ENCODE measurements at places on chromosomes 12 and 14.

- no peak for DNase-seq
Observed at GRCh38 chr12:92654929-92655328, 47.9 kb upstream of the PLEKHG7 start.

DNA sequence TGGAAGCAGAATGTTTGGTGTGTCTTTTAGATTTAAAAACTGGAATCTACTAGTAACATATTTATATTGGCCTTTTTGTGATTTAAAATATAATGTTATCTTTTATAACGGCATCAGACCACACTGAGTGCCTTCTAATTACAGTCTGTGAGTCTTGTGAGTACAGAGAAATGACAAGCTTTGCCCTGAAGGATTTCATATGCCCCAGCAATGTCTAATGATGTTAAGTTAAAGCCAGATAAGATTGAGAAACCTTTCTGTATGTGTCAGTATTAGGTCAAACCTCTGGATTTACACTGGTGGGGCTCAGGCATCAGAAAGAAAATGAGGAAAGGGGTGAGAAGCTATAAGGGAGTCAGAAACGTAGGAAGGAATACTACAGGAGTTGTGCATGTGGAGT, 25.2 kb downstream of the PLEKHA5 start:
- no peak for DNase-seq

GRCh38 chr14:76995279-76996035, 33.1 kb downstream of the IRF2BPL start:
- DNase-seq, result no peak

GRCh38 chr12:79655036-79655435, 35.7 kb downstream of the PAWR start:
- no peak for DNase-seq

- no peak for DNase-seq
Observed at GRCh38 chr12:6905414-6906040, 905 bp downstream of the LRRC23 start.

DNA sequence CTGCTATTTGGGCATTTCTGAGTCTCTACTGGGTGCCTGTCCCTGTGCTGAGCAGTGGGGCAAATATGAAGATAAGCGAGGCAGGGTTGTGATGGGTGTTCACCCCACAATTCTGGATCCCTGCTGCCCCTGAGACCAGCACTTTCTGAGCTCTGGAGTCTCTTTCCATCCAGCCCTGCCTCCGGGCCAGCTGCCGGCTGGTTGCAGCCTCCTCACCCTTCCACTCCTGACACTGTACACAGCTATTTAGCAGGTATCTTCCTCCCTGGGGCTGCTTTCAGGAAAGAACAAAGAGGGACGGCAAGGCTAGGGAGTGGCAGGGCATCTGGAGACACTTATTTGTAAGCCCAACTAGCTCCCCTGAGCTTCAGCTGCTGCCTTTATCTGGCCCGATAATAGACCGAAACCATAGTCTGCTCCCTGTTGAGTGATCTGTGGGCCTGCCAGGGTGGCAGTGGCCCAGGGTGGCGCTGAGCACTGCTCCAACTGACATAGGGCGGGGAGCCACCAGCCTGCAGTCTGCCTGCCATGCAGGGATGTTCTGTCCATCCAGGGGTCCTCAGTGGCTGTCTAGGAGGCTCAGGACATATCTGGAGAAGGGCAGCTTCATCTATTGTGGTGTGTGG, 7.6 kb upstream of the KRT80 start:
- DNase-seq, result no peak

GRCh38 chr14:85301506-85301905, 228.4 kb upstream of the FLRT2 start:
- DNase-seq, result no peak

- no peak for DNase-seq
Observed at GRCh38 chr12:52250048-52250990, 17.3 kb downstream of the KRT7 start.

- no peak for DNase-seq
Observed at GRCh38 chr12:93287149-93287548, 90.6 kb upstream of the NUDT4 start.

DNA sequence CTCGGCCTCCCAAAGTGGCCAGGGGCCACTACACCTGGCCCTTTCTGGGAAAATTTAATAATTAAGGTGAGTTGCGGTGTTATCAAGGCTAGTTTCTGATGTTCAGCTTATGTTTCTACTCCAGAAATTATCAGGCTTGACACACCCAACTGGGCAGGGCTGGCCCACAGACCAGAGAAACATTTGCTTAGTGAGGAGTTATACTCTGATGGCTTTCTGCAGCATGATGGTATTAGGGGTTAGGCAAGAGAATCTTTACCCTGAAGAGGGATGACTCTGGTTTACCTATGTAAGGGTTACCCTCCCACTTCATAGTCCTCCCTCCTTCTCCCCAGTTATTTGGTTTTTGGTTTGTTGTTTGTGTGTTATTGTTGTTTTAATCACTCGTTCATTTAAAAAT, 24.5 kb upstream of the HECTD1 start:
- DNase-seq, result no peak

DNA sequence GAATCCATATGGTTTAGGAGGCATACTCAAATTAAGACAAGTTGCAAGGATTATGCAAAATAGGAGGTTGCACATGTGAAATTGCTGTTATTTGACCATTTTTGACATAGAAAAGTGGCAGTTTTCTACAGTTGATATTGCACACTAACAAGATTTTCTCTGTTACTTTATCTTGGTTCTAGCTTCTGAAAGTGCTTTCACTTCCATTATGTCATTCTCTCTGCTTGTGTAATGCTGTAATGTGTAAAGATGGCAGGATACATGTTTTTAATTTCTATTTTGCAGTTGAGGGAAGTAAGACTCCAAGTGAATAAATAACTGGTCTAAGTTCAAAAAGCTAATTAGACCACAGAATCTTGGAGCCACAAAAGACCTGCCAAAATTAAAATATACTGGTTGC, 60.6 kb downstream of the MYRFL start:
- DNase-seq, result no peak

DNA sequence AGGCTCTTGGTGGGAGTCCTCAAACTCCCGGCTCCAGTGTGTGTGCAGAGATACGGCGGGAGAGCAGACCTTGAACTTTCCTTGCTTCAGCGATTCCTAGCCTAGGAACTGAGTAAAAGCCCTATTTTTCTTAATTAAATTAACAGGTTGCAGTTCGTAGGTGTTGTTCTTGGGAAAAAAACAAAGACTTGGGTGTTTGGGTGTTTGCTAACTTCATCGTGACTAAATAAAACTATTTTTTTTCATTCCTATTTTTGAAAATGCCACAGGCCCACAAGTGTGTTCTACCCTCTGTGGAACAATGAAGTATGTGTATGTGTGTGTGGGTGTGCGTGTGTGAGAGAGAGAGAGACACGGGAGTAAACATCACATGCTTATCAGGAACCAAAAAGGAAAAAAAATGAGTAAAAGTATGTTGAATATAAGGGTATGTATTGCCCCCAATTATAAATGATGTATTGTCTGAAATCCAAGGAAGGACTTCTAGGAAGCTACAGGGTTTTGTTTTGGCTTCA, 651 bp downstream of the TMEM117 start:
- DNase-seq, result no peak

GRCh38 chr12:10102322-10102721, 3.5 kb upstream of the CLEC1A start:
- no peak for DNase-seq

DNA sequence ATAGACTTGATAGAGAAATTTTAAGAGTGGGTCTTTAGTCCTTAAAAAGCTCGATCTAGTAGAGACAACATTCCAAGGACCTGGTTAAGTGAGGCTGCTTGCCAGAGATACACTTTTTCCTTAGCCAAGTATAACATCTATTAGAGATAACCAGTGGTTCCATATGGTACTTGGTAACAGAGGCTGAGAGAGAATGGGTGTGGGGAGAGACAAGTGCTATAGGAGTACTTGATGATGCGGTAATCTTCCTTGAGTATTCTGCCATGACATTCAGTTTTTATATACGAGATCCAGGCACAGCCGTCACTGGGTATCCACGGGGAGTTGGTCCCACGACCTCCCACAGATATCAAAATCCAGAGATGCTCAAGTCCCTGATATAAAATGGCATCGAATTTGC, 77.4 kb upstream of the REP15 start:
- DNase-seq, result no peak

GRCh38 chr12:26938701-26939062, 412 bp downstream of the FGFR1OP2 start:
- DNase-seq, result peak; percentile 41

- no peak for DNase-seq
Observed at GRCh38 chr12:124295431-124296058, 652 bp downstream of the RFLNA start.

DNA sequence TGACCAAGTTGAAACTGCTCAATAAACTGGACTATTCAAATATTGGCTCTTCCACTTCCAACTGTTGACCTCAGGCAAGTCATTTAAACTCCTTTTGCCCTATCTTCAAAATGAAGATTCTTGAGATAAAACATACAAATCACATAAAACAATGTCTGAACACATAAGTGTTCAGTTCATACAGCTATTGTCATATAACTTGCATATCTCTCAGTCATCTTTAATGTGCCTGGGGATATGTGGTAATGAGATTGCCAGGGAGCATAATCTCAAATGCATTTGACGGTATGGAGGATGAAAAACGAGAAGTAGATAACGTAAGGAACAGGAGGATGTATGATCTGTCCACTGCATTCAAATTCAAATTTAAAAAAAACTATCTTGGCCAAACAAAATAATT, 237.0 kb upstream of the DIO2 start:
- DNase-seq, result no peak

DNA sequence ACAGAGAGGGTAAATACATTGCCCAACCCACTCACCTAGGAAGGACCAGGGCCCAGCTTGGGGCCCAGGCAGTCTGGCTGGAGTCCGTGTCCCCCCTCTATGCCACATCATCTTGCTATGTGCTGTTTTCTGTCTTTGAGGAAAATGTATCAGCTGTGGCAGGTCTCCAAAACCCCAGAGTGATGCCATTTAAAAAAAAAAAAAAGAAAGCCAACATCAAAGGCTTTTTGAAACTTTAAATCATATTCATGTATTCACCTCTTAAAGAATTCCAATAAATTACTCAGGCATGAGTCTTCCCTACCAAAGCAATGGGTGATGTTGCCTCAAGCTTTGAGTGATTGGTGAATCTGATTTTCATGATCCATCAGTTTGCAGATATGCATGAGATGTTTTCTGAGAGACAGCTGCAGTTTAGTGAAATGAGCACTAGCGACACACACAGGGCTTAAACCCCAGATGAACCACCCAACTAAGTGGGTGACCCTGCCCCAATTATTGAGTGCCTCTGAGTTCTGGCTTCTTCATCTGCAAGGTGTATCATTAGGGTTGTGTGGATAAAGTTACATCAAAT, 6.1 kb downstream of the KRT81 start:
- DNase-seq, result no peak

DNA sequence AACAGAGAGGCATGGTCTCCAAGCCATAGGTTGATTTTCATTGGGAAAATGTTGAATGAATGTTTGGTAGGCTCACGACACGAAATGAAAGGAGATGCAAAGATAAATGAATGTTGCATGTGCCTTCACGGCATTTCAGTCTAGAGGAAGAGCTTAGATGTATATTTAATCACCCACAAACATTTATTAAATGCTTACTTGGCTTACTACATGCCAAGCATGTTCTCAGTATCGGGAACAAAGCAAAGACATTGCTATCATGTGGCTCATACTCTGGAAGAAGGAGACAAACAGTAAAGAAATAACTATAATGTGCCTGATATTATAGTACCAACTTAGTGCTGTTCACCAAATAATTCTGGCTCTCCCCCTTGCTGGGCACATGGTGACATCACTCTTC, 133.5 kb downstream of the LLPH start:
- no peak for DNase-seq

DNA sequence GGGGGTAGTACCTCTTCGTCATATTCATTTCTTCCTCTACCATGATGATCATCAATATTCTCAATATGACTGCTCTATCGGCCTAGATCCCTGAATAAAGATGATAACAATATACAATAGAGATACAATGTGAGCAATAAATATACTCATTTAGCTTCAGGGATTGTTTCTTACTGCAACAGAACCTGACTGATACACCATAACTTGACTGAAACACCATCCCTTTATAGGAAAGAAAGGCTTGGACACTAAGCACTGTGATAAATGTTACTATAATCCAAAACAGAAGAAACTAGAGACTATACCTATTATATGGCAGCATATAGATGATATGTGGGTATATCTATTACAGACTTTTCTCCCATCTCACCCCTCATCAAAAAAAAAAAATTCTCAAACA, 1.2 kb upstream of the RHOJ start:
- no peak for DNase-seq

GRCh38 chr14:99118946-99119345, 153.1 kb downstream of the BCL11B start:
- DNase-seq, result no peak

DNA sequence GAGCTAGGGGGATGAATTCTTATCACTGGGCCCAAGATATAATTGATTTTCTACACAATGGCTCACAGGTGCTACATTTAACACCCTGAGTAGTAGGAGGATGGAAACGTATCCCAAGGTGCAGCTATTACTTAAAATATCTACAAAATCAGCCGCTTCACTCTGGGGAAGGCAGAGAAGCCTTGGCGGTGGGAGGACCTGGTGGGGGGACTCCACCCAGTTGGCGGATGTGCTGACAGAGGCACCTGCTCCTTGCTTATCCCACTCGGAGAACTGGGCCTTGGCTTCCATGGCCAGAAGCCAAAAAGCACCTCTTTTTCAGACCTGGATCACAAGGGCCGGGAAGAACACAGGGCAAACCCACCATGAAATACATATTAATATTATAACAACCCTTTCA, 106.3 kb downstream of the OTX2 start:
- no peak for DNase-seq

GRCh38 chr14:100586153-100586402, 1.1 kb downstream of the BEGAIN start:
- DNase-seq, result no peak

DNA sequence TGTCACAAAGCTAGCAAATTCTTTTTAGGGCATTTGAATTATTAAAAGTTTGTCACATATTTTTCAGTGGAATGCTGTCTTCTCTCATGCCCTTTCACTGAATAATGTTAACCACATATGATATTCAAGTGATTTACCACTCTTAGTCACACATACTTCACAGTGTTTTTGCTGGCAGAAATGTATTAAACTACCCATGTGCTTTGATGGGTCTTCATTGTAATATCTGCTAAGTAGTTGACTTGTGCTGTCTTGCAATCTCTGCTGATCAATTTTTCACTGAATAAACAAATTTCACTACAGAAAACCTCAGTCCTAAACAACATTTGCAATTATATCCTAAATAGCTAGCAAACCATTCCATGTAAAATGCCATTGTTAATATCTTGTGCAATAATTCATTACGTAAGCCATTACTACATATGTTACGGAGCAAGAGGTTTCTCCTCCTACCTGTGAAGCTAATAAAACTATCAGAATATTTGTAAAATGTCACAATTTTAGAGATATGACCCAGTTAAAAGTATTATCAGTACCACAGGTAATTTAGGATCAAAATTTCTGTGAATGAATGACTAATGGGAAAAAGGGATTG, 64.6 kb upstream of the LMO3 start:
- DNase-seq, result no peak

DNA sequence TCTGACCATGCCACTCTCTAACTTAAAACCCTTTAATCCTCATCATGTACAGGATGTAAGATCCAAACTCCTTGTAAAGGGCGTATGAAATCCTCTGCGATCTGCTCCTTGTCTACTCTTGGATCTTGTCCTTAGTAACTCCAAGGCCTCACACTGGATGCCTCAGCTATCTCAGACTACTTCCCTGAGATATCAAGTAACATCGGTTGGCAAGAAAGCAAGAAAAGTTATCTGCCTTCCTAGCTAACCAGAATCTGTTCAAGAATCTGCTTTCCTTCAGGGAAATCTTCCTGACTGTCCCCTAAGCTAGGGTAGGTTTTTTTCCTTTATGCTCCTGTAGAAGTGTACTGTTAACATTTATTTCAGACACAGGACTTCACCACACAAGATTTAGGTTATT, 82.6 kb downstream of the TAOK3 start:
- no peak for DNase-seq

Measured in NCI-H2227 treated with DMSO at 0.1 percent for 48 hours (cell line).